H7 (cell line): ENCODE measurements at places on chromosomes 5 and 9. TPM values are rescaled to one million over a fixed set of nuclear protein-coding genes. Genes with fewer than 3 reads are reported as not detected.
A peak's percentile ranks its signal among the peaks of the same experiment; 100 is the strongest.

- DNase-seq: no peak
These were observed 100.4 kb downstream of the IRX2 start for GRCh38 chr5:2651116-2651515.

GRIA1 gene
- total RNA-seq: 0.28 and 0.44 TPM in 2 replicates

GRCh38 chr5:88674356-88675167, 208.4 kb downstream of the MEF2C start:
- DNase-seq: peak; percentile 86

GRCh38 chr5:141787376-141787775, 90.8 kb downstream of the PCDH1 start:
- DNase-seq: no peak
